ENCODE measurements at places on chromosomes 16 and 17.

DNA sequence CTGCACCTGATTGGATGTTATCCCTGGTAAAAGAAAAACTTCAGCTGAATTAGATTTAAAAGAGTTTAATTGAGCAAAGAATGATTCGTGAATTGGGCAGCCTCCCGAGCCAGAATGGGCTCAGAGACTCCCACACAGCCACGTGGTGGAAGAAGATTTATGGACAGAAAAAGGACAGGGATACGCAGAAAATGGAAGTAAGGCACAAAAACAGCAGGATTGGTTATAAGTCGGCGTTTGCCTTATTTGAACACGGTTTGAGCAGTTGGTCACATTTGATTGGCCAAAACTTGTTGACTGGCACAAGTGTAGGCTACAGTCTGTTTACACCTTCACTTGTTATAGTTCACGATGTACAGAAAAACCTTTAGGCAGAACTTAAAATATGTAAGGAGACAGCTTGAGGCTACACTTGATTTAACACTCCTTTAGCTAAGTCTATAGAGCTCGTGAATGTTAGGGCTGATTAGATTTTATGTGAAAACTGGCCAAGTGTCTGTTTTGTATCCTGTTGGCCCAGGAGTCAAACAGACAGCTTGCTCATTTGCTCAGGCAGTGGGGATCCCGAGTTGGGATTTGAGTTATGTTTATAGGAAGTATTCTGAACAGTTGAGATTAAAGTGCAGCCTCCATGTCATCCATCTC lies 119.5 kb upstream of the SHISA6 start:
- no peaks in the 10 kb centered on the region for H3K4me1 ChIP-seq
- H3K27ac ChIP-seq: no peak overlapping the region
- H3K36me3 ChIP-seq: no peaks in the 10 kb centered on the region
- DNase-seq: no peak

GRCh38 chr17:19311421-19312215 lies 50.9 kb downstream of the B9D1 start:
- no peak for DNase-seq
- H3K36me3 ChIP-seq: no peaks in the 10 kb centered on the region
- peaks cover 3% of the 10 kb centered on the region for H3K4me1 ChIP-seq
- no peak overlapping the region for H3K27ac ChIP-seq
- peaks cover 18% of the 10 kb centered on the region for H3K27me3 ChIP-seq

DNA sequence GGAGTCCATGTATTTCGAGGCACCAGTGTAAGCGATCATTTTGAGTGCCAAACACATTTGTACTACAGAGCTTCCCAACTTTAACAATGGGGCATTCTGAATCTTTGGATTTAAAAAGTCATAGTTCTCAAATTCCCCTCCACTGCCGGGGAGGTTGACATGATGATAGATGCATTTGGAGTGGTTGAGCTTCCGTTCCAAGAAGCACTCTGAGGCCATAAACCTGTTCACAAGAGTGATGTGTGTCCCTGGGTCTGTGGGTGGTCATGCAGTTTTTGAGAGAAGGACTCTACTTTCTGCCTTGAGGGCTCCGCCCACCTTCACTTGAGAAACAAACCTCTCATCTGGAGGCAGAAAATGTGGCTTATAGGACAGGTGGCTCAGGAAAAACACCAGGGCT lies 43.7 kb downstream of the IRX5 start:
- no peaks in the 10 kb centered on the region for H3K4me1 ChIP-seq
- no peak for DNase-seq
- no peaks in the 10 kb centered on the region for H3K36me3 ChIP-seq
- no peaks in the 10 kb centered on the region for H3K27me3 ChIP-seq
- H3K27ac ChIP-seq: no peak overlapping the region

GRCh38 chr16:28602529-28602928 lies 5.7 kb upstream of the SULT1A2 start:
- H3K27me3 ChIP-seq: no peaks in the 10 kb centered on the region
- H3K4me3 ChIP-seq: no peak overlapping the region
- DNase-seq: no peak
- H3K36me3 ChIP-seq: no peaks in the 10 kb centered on the region
- H3K27ac ChIP-seq: no peak overlapping the region
- H3K4me1 ChIP-seq: no peaks in the 10 kb centered on the region

DNA sequence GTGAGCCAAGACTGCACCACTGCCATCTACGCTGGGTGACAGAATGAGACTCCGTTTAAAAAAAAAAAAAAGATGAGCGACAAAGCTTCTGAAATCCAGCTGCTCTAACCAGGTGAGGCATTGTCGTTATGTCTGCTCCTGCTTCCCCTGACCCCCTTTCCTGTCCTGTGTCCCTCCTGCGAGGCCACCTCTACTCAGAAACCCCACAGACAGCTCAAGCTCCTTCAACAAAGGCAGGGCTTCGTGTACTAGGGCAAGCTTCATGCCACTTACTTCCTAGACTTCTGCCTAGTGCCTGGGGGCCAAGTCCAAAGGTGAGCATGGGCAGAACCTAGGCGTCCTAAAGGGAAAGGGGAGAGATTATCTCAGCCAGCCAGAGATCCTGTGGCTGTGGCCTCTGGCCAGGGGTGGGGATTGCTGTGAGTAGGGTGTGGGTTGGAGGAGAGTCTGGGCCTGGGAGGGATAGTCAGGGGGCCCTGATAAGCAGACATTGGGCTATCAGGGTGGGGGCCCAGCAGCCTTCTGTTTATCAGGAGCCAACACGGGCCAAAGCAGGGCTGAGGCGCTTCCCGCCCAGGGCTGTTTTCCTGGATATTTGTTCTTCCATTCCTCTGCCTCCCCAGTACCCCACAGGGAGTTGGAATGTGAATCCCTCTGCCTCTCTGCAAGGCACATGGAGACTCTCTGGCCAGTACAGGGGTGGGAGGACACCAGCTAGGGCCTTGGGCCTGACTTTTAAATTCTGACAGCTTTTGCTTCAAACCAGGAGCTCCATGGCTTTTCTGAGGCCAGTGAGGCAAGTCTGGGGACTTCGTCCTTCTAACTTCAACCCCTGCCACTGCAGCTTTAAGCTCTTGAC lies 10.4 kb downstream of the ERAL1 start:
- DNase-seq: no peak
- H3K36me3 ChIP-seq: peaks cover 5% of the 10 kb centered on the region
- no peaks in the 10 kb centered on the region for H3K4me1 ChIP-seq
- H3K27me3 ChIP-seq: no peaks in the 10 kb centered on the region
- no peak overlapping the region for H3K27ac ChIP-seq
- H3K4me3 ChIP-seq: no peak overlapping the region

GRCh38 chr17:42188749-42189650 lies 3.7 kb upstream of the HCRT start:
- no peak overlapping the region for H3K4me3 ChIP-seq
- no peaks in the 10 kb centered on the region for H3K27me3 ChIP-seq
- no peak overlapping the region for H3K27ac ChIP-seq
- no peaks in the 10 kb centered on the region for H3K36me3 ChIP-seq

DNA sequence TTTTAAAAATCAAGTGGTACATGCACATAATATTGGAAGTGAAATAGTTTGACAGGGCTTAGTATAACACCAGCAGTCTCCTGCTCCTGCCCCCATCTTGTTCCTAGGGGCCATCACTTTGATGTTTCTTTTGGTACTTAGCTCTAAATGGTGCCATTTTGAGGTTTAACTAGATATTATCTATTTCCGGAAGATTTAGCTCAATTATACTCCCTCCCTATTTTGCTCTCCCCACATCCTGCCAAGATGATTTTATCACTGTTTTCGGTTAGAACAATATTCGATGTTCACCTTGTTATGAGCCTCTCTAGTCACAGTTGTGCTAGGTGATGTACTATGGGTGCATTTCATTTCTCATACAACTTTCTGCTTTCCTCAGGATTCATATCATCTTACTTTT lies 20.0 kb upstream of the SLC35G3 start:
- peak overlapping the region; percentile 76 for H3K27ac ChIP-seq
- H3K27me3 ChIP-seq: no peaks in the 10 kb centered on the region
- peaks cover 79% of the 10 kb centered on the region for H3K4me1 ChIP-seq

DNA sequence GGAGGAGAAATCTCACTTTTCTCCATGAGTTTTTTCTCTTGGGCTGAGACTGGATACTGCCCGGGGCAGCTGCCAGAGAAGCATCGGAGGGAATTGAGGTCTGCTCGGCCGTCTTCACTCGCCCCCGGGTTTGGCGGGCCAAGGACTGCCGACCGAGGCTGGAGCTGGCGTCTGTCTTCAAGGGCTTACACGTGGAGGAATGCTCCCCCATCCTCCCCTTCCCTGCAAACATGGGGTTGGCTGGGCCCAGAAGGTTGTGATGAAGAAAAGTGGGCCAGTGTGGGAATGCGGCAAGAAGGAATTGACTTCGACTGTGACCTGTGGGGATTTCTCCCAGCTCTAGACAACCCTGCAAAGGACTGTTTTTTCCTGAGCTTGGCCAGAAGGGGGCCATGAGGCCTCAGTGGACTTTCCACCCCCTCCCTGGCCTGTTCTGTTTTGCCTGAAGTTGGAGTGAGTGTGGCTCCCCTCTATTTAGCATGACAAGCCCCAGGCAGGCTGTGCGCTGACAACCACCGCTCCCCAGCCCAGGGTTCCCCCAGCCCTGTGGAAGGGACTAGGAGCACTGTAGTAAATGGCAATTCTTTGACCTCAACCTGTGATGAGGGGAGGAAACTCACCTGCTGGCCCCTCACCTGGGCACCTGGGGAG lies 19.1 kb downstream of the NGFR start:
- no peak for DNase-seq
- no peaks in the 10 kb centered on the region for H3K4me1 ChIP-seq
- no peak overlapping the region for H3K4me3 ChIP-seq
- H3K27ac ChIP-seq: no peak overlapping the region

GRCh38 chr16:47045459-47045858 lies 72.0 kb upstream of the DNAJA2 start:
- no peaks in the 10 kb centered on the region for H3K4me1 ChIP-seq
- H3K36me3 ChIP-seq: no peaks in the 10 kb centered on the region
- no peak overlapping the region for H3K4me3 ChIP-seq
- H3K27ac ChIP-seq: no peak overlapping the region
- DNase-seq: no peak

DNA sequence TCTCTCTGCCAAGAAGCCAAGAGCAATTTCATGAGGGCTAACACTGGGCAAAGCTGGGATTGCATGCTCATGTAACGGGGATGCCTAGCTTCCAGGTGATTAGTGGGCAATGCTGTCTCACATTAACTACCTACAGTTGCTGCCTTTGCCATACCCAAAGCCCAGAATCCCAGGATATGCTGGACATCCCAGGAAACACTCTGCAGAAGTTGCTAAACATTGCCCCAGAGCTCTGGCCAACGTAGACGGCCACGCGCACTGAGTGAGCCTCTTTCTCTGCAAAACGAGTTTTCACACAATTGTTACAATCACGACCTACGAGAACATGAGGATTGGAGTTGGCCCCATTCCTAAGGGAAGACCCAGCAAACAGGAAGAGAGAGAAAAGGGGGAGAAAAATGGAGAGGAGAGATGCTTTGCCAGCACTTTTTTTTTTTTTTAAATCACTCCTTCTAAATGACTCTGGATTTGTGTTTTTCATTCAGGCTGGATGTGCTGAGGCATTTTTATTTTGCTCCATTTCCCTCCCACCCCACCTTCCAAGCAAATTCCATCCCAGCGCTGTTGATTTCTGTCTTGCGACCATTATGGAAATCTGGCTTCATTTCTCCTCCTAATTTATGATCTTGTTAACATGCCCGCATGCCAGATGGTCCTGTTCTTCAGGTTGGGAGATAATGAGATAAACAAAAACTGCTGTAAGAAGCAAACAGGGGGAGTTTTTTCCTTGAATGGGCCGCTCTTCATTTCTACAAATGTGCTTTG lies 112.8 kb upstream of the DNAH9 start:
- H3K4me1 ChIP-seq: no peaks in the 10 kb centered on the region
- H3K27me3 ChIP-seq: no peaks in the 10 kb centered on the region
- H3K4me3 ChIP-seq: no peak overlapping the region
- DNase-seq: no peak

DNA sequence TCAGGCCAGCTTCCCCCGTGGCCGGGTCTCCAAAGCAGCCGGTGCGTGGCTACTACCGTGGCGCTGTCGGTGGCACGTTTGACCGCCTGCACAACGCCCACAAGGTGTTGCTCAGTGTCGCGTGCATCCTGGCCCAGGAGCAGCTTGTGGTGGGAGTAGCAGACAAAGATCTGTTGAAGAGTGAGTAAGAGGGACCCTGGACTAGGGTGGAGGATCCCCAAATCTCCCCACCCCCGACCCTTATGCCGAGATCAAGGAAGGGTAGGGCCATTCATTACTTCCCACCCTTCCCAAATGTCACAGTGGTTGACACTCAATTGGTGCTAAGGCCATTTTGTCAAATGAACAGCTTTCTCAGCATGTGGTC lies 1.2 kb downstream of the COASY start:
- peaks cover 31% of the 10 kb centered on the region for H3K4me1 ChIP-seq
- H3K36me3 ChIP-seq: peaks cover 21% of the 10 kb centered on the region
- peak overlapping the region; percentile 84 for H3K27ac ChIP-seq
- no peak for DNase-seq
- H3K27me3 ChIP-seq: no peaks in the 10 kb centered on the region

GRCh38 chr17:68248891-68249290 lies 1.0 kb downstream of the AMZ2 start:
- H3K4me1 ChIP-seq: peaks cover 48% of the 10 kb centered on the region
- peak overlapping the region; percentile 89 for H3K4me3 ChIP-seq
- no peaks in the 10 kb centered on the region for H3K27me3 ChIP-seq
- no peak for DNase-seq
- peaks cover 3% of the 10 kb centered on the region for H3K36me3 ChIP-seq
- H3K27ac ChIP-seq: peak overlapping the region; percentile 99

- no peak overlapping the region for H3K4me3 ChIP-seq
- H3K36me3 ChIP-seq: no peaks in the 10 kb centered on the region
- no peak overlapping the region for H3K27ac ChIP-seq
- H3K27me3 ChIP-seq: no peaks in the 10 kb centered on the region
- DNase-seq: no peak
Observed at GRCh38 chr17:27995554-27995953, 46.9 kb upstream of the NLK start.

GRCh38 chr17:60902399-60902798 lies 224.7 kb downstream of the BCAS3 start:
- no peaks in the 10 kb centered on the region for H3K27me3 ChIP-seq
- no peak overlapping the region for H3K27ac ChIP-seq
- H3K4me3 ChIP-seq: no peak overlapping the region
- H3K36me3 ChIP-seq: no peaks in the 10 kb centered on the region

DNA sequence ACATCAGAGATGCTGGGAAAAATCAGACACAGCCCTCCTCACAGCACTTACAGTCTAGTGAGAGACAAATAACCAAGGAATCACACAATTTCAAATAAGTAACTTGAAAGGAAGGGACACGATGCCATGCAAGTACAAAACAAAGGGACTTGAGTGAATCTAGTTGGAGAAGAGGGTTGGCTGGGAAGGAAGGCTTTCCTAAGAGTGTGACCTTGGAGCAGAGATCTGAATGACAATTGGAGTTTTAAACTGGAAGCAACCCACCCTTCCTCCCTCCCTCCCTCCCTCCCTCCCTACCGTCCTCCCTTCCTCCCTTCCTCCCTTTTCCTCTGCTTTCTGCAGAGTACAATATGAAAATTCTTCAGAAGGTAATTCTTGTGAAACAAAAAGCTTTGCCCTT lies 31.1 kb downstream of the ADAMTS18 start:
- no peak overlapping the region for H3K4me3 ChIP-seq
- no peak overlapping the region for H3K27ac ChIP-seq
- H3K36me3 ChIP-seq: no peaks in the 10 kb centered on the region
- no peaks in the 10 kb centered on the region for H3K27me3 ChIP-seq
